Activated CD4-positive, alpha-beta memory T cell treated with anti-CD3 and anti-CD28 coated beads for 36 hours (primary cell): ENCODE measurements at places on chromosomes 13 and 19.

DNA sequence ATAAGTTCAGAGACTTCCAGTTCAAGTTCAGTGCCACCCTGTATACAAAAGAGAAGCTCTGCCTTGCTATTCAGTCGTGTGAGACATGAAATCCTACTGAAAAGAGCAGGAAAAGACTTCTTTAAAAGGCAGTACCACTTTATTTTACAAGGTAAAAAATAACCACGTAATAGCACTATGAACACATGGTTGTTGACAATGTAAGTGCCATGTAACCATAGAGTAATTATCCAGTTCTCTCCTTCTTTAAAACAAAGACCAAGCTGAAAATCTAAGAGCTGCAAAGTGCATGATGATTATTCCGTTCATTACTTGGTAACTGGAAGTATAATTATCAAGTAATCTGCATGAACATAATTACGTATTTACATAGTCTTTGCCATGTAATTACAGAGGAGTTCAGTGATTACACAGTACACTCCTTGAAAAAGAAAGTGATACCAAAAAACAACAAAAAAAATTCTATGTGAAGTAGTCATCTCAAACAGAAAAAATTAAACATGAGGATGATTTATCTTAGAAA lies 288.7 kb downstream of the EFNB2 start:
- DNase-seq = no peak

DNA sequence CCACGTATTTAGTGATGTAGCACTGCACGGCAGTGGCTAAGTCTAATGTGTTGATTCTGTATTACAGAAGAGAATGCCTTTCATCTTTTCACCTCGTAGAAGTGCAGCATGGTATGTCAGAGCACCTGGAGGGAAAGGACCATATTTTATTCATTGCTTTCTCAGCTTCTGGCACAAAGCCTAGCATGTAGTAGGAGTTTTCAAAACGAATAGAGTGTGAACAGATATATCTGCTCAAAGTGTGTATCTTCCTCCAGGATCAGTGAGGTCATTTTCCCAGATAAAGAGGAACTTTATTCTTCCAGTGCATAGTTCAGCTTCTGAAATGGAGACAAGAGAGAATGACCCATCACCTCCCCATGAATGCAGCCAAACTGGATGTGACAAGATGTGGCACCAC lies 21.2 kb upstream of the PCDH8 start:
- DNase-seq = no peak

DNA sequence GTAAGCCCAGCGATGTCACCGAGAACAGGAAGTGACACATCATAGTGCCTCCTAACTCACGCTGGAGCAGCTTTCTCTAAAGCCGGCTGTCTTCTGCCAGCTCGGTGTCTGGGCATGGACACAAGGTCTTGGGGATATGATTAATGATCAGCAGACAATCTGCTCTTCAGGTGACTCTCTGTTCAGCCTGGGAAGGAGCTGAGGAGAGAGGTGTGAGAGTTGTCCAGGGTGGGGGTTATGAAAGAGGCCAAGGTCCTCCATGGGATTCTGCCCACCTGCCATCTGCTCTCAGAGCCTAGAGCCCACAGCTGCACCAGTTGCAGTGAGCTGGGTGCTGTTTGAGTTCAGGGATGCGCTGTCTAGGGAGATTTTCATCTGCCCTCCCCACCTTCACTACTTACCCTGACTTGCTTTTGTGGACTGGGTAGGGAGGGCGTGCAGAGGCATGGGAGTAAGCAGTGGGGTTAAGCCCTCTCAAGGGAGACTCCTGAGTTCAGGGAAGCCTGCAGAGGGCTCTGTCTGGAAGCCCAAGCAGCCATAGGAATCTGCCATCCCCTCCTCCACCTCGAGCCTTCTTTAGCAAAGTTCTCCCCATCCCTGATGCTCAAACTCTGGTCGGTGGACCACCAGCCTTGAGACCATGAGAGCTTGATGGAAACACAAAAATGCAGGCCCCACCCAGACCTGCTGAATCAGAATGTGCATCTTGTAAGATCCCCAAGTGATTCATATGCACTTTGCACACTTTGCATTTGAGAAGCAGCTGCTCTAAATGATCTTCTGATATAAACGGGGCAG lies 539.7 kb downstream of the RFC3 start:
- DNase-seq = no peak

DNA sequence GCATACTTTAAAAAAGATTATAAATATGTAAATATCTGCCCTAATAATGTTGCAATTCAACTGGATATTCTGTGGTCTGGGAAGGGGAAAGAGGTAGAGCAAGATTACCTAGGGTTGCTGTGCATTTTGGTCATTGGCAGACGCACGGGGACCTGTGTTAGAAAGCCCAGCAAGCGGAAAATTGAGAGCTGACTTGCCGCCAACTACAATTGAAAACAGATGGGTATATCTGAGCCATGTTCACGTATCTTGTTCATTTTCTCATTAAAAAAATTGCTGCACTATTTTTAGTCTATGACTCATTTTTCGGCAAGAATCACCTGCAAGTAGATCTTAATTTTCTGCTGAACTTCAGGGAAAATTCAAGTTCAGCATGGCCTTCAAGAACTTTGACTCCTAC lies 308.5 kb upstream of the TMTC4 start:
- no peak for DNase-seq

DNA sequence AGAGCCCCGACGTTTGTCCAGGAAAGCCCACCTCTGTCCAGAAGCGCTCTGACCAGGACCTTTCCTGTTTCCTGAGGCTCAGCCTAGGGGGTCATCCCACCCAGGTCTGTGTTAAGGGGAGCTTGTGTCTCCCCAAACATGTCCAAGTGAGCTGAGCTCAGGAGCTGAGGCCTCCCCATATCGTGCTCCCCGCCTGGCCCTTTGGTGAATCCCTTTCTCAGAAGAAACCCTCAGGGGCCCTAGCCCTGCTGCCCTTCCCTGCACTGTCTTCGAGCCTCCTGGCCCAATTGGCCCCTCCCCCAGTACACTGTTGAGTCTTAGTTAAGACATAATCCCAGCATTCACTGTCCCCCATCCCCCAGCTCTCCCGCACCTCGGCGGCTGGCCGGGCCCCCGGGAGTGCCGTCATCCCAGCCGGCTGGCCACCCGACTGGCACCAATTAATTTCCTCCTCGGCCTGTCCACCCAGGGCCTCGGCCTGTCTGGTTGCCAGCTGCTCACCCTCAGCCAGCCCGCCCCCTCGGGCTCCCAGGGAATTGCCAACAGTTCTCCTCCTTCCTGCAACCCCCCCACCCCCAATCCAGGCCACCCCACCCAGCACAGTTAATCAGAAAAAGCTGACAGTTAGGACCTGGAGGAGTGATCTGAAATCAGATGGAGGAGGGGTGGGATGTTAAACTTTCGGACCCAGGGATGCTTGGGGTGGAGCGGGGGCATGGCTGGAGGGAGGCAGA lies 13.6 kb downstream of the IER2 start:
- peak; percentile 77 for DNase-seq
